ENCODE measurements at places on chromosomes 13 and 19.

DNA sequence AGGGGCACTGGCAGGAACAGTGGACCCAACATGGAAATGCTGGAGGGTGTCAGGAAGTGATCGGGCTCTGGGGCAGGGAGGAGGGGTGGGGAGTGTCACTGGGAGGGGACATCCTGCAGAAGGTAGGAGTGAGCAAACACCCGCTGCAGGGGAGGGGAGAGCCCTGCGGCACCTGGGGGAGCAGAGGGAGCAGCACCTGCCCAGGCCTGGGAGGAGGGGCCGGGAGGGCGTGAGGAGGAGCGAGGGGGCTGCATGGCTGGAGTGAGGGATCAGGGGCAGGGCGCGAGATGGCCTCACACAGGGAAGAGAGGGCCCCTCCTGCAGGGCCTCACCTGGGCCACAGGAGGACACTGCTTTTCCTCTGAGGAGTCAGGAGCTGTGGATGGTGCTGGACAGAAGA, 4.1 kb downstream of the KLK2 start:
- no peak for DNase-seq

DNA sequence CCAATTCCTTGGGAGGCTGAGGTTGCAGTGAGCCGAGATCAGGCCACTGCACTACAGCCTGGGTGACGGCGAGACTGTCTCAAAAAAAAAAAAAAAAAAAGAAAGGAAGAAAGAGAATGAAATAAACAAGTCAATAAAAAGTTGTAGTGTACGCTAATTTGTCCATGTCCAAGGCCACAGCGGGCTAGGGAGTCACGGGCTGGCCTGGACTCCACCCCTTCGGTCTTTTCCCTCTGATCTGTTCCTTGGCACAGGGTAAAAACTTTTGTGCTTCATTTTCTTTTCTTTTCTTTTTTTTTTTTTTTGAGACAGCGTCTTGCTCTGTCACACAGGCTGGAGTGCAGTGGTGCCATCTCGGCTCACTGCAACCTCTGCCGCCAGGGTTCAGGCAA, 19.4 kb upstream of the MKNK2 start:
- DNase-seq: no peak

- DNase-seq: no peak
Measured at GRCh38 chr19:7619671-7620441, 9.5 kb downstream of the XAB2 start.

DNA sequence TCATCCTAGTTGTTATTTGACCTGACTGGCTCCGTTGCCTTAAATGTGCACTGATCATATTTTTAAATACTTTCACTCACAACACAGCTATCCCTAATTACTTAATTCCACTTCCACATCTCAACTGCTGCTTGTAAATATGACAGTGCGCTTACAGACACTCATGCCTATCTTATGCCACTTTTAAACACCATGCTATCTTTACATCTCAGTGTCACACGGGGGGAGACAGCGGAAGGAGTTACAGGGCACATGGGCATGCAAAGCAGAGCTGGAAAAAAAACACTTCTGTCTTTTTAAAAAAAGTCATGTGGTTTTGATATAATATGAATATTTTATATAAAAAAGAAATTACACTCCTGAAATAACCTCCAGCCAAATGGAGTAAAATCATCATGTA, 44.1 kb downstream of the SMAD9 start:
- no peak for DNase-seq

DNA sequence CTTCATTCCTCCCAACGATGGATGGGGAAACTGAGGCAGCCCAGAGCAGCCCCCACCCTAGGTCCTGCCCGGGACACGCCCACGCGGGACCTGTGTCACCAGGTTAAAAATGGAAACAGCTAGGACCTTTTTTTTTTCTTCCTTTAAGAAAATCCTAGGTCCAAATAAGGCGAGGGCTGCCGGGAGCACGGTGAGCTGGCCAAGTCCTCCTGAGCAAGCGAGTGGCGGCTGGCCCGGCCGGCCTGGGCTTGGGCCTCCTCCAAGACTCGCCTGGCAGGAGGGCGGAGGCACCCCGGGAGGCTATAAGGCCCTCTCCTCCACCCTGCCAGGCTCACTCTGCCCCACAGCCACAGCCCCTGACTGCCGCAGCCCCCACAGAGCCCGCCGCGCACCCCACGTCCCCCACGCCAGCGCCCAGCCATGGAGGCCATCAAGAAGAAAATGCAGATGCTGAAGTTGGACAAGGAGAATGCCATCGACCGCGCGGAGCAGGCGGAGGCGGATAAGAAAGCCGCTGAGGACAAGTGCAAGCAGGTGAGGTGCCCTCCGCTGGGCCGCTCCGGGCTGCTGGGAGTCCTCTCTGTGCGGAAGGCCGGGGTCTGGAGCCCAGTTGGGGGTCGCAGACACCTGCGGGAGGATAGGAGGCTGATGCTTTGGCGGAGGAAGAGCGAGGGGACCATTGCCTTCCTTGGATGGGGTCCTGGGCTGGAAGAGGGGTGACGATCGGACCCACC, 8.9 kb upstream of the TPM4 start:
- DNase-seq: no peak

DNA sequence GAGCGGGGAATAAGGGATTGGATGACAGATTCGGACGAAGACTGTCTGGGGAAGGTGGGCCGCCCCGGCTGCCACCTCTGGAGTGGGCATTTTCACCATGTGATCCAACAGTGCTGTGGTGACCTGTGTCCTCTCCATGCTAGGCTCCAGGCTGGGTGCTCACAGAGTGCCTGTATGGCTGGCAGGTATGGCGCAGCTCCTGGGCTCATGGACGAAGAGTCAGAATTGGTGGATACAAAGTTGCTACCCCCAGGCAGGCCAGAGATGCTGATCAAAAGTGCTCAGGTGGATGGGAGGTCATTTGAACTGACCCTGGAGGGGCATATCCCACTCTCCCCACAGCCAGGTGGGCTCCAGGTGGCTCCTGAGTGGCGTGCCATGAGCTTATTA, 111.3 kb upstream of the UQCRFS1 start:
- DNase-seq: no peak

DNA sequence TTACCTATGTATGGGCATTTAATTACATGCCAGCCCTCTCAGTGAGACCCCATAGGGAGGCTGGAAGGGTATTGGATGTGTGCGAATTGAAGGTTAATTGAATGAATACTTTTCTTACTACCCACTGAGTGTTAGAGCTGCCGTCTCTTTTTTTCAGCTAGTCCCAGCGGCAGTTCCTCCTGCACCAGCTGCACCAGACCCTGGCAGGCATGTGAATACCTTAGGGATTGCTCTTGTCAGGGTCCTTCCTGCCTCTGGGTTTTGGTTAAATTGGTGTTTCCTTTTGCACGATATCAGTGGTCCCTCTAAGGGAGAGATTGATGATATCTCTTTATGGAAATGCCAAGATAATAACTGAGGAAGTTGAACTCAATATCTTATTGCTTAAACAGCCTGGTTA, 9.8 kb upstream of the CXCL17 start:
- DNase-seq: no peak

DNA sequence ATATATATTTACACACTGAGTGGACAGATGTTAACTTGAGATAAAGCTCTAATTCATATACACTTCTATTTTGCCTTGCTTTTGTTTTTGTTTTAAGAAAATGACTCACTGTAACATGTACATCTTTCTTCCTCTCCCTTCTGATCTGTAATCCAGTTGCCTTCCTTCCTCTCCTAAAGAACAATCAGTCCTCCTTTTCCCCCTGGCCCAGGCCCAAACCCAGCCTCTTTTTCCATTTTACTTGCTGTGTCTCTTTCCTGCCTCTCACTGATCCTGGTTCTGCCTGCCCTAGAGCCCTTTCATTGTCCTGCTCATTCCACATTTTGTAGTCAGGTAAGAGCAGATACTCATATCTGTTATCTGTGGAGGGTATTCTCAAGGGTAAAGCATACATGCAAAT, 50.8 kb downstream of the ZAR1L start:
- DNase-seq: no peak

GRCh38 chr13:90592943-90593342, 754.5 kb upstream of the MIR17HG start:
- DNase-seq: no peak

DNA sequence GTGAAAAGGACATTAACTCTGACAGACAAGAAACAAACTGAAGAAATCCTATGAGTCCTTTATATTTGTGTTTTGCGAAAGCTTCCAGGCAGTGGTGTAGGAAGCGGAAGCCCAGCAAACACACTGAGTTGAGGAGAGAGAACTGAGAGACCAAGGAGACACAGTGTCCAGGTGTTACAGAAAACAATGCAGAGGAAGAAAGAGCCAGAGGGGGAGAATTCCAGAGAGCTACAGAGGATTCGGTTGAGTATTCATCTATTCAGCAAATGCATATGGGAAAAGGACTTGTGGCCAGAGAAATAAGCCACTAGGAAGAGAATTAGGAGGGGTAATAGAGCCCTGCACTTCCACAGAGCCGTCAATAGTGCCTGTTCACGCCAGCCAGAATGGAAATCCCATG, 183.5 kb downstream of the LIG4 start:
- no peak for DNase-seq

- no peak for DNase-seq
Measured at GRCh38 chr13:92197669-92198068, 799.2 kb downstream of the GPC5 start.

DNA sequence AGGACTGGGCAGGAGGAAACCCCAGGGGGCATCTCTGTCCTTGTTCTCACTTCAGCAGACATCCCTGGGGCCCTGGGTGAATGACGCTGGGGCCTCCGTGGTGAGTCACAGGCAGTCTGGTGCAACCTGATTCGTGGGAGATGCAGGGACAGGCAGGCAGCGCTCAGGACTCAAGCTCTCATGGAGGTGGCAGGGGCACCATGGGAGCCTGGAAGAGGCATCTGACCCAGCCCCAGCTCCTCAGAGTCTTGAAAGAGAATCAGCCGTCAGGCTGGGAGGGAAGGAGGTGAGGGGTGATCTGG, 14.0 kb upstream of the PTOV1 start:
- DNase-seq: no peak

- no peak for DNase-seq
Measured at GRCh38 chr19:56137405-56137804, 3.7 kb upstream of the ZNF444 start.

DNA sequence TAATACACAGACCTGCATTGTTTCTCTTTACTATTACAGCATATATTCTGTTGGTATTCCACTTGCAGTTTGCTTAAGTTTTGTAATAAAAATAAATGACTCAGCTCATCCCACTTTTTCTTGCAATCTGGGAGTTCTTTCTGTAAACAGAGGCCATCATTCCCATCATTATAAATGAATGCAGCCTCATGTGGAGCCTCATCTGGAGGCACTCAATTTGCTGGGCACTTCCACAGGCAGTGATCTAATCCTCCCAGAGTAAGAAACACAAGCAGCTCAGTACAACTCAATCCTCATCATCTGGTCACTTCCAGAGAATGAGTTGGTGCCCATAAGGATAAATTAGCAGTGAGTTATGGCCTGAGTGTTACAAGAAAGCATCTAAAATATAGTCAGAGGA, 2801.9 kb downstream of the PCDH9 start:
- no peak for DNase-seq

DNA sequence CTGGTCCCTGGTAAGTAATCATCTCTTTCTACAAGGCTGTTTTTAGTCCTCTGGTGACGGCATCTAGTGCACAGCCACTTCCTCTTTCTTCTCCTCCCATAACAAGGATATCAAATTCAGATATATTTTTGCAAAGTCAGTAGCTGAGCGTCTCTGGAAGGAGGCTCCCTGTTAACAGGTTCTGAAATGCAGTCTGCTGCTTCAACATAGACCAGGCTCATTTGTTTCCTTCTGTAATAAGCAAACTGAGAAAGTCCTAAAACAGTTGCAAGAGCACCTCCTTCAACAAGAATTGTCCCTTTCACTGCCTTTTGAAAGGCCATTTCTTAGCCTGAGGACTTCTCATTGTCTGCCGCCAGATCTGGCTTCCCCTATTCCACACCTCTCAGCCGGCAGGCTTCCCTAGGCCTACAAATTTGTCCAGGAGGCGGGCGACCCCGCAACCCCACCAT, 7.4 kb upstream of the ZSCAN5A start:
- DNase-seq: no peak

DNA sequence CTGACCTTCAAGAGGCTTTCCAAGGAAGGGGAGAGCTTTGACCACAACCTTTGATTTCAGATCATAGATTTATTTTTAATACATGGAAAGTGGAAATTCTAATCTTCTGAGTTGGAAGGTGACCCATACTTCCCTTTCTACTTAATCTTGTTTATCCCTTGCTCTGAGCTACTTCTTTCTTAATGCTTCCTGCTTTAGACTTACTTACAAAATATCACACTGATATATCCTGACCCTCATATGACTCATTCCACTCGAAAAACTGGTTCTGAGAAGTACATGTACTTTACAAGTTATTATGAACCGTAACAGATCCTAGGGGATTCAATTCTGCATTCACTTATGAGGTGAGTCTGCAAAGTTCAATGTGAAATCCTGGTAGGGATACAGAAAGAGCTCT, 76.2 kb upstream of the IRS2 start:
- no peak for DNase-seq

- DNase-seq: no peak
Measured at GRCh38 chr19:35731779-35732405, 10.4 kb downstream of the IGFLR1 start.

GRCh38 chr19:7856679-7857663, 17.2 kb downstream of the PRR36 start:
- no peak for DNase-seq

DNA sequence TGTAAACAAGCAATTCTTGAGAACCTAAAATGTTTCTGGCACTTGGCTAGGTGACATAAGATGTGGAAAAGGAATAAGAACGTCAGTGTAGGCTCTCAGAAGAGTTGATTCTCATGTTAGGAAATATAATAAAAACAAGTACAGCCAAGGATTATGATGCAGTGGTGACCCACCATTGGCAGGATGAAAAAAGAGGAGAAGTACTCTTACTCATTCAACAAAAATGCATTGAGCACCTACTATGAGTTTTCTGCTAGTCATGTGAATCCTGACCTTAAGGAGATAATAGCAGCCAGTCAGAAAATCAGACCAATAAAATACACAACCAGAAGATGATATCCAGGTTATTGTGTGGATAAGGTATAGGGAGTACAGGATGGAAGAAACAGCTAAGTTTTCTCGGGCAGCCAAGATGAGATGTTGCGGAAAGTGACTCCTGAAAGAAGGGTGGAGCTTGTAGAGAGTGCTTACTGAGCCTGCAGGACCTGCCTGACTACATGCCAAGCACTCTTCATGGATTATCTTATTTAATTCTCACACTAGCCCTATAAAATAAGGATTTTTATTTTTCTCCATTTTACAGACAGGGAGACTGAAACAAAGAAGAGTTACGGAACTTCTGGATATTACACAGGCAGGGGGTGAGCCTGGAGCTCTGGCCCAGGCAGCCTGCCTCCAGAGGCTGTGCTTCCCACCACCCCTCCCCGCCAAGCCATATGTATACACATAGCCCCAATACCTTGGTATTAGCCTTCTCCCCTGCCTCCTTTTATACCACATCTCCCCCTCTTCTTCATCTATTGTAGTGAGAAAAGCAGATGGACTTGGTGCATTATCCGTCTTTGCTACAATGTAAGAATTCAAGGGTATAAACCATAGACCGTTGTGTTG, 58.0 kb downstream of the TGDS start:
- DNase-seq: no peak

- no peak for DNase-seq
Measured at GRCh38 chr13:34964558-34964957, 22.5 kb downstream of the NBEA start.

GRCh38 chr13:44918326-44919103, 70.8 kb downstream of the NUFIP1 start:
- DNase-seq: peak; percentile 40

- no peak for DNase-seq
Measured at GRCh38 chr19:2706251-2706650, 3.8 kb upstream of the GNG7 start.

GRCh38 chr13:44242766-44243165, 130.9 kb upstream of the SERP2 start:
- DNase-seq: no peak

GRCh38 chr13:83086088-83086487, 796.2 kb downstream of the SLITRK1 start:
- no peak for DNase-seq

Measured in H54 (cell line).